Naive thymus-derived CD8-positive, alpha-beta T cell (primary cell): ENCODE measurements at places on chromosomes 2 and 18. TPM values are rescaled to one million over a fixed set of nuclear protein-coding genes. Genes with fewer than 3 reads are reported as not detected.

DNA sequence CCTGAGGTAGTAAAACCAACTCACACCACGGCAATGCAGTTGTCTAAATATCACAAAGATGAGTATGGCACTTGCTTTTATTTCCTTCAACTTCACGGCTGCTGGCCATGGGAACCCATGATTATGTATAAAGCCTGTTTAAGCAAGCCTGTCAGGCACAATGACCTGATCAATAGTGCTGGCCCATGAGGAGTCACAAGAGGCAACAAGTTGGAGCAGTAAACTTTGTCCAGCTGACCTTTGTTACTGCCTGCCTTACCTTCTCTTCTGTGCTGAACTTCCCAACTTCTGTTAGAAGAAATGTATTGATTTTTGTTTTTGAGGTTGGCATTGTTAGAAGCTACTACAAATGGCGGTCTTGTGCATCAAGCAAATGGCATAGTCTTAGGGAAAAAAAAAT lies 151.9 kb downstream of the RAB3GAP1 start:
- no peaks in the 10 kb centered on the region for H3K27me3 ChIP-seq
- DNase-seq, result no peak
- peaks cover 24% of the 10 kb centered on the region for H3K36me3 ChIP-seq
- H3K4me3 ChIP-seq, result no peak overlapping the region

- H3K4me3 ChIP-seq, result no peak overlapping the region
- H3K27ac ChIP-seq, result no peak overlapping the region
- peaks cover 17% of the 10 kb centered on the region for H3K27me3 ChIP-seq
- peaks cover 6% of the 10 kb centered on the region for H3K4me1 ChIP-seq
- DNase-seq, result peak; percentile 38
- H3K36me3 ChIP-seq, result no peaks in the 10 kb centered on the region
Measured at GRCh38 chr2:196453613-196454047, 185.9 kb upstream of the CCDC150 start.

- H3K4me3 ChIP-seq, result no peak overlapping the region
- H3K4me1 ChIP-seq, result no peaks in the 10 kb centered on the region
- peaks cover 10% of the 10 kb centered on the region for H3K27me3 ChIP-seq
- no peak for DNase-seq
- H3K36me3 ChIP-seq, result no peaks in the 10 kb centered on the region
- no peak overlapping the region for H3K27ac ChIP-seq
Measured at GRCh38 chr2:204197336-204198005, 260.9 kb downstream of the ICOS start.

GRCh38 chr2:231284296-231284695 lies 85.9 kb downstream of the ARMC9 start:
- H3K36me3 ChIP-seq, result no peaks in the 10 kb centered on the region
- no peak overlapping the region for H3K27ac ChIP-seq
- no peak overlapping the region for H3K4me3 ChIP-seq
- H3K27me3 ChIP-seq, result peaks cover 2% of the 10 kb centered on the region
- H3K4me1 ChIP-seq, result no peaks in the 10 kb centered on the region

- H3K36me3 ChIP-seq, result no peaks in the 10 kb centered on the region
- no peak overlapping the region for H3K4me3 ChIP-seq
- no peaks in the 10 kb centered on the region for H3K4me1 ChIP-seq
- DNase-seq, result no peak
Measured at GRCh38 chr18:54734059-54734458, 94.2 kb upstream of the RAB27B start.

DNA sequence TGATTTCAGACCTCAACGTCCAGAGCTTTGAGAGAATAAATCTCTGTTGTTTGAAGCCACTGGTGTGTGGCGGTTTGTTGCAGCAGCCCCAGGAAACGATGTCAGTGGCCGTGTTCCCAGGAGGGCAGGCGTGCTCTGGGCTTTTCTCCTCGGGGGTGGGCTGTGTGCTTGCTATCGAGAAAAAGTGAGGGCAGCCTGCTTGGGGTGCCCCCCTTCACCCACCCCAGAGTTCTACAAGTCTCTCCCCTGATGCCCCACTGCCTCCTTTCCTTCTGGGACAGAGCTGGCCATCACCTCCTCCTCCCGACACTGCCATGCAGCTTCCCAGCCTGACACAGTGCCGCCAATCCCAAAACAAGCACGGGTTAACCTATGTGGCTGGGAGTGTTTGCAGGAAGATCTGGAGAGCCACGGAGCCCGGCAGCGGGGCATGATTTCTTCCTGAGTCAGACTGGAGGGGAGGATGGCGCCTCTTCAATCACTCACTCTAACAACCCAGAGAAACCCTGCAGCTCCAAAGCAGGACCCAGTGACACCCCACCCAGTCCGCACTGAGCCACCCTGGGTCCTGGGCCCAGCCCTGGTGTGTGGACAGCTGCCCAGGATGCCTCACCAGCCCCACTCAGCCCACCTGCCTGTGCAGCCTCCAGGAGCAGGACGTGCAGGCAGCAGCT lies 213.7 kb upstream of the RAB6C start:
- H3K27ac ChIP-seq, result no peak overlapping the region
- no peaks in the 10 kb centered on the region for H3K36me3 ChIP-seq
- DNase-seq, result no peak
- H3K4me1 ChIP-seq, result no peaks in the 10 kb centered on the region

DNA sequence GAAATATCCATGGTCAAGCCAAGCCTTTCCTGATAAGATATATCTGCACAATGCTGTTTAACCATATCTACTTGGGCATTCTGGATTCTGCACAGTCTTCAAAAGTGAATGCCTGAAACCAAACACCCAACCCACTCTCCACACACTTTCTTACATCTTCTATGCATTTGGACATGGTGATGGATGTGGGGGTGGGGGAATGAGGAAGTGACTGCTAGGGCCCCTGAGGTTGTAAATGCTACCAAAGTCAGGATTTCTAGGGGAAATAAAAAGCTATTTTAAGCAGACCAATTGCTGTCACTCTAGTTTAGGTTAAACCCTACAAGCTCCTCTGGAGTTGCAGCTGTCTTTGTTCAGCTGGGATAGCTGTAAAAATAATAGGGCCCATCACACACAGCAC lies 26.7 kb upstream of the TGFA start:
- no peaks in the 10 kb centered on the region for H3K4me1 ChIP-seq
- no peak for DNase-seq
- H3K27ac ChIP-seq, result no peak overlapping the region

GRCh38 chr2:201833781-201834180 lies 27.4 kb downstream of the CDK15 start:
- no peaks in the 10 kb centered on the region for H3K36me3 ChIP-seq
- H3K4me1 ChIP-seq, result no peaks in the 10 kb centered on the region
- no peak overlapping the region for H3K27ac ChIP-seq

DNA sequence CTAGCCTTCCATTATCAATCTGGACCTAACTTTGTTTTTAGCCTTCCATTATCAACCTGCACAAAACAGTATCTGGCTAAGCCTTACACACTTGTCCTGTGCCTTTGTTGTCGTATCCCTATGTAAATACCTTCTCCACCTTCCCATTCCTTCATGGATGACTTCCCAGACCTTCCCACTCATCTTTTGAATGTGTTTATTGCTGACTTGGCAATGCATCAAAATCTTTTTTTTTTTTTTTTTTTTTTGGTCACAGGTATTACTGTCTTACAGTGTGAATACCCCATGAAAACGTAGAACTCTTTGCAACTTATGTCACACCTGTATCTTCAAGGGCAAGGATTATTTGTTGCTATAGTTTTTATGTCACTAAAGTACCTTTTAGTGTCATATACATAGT lies 25.7 kb downstream of the RPE start:
- no peak for DNase-seq
- no peak overlapping the region for H3K4me3 ChIP-seq
- peaks cover 28% of the 10 kb centered on the region for H3K36me3 ChIP-seq
- no peaks in the 10 kb centered on the region for H3K4me1 ChIP-seq

DNA sequence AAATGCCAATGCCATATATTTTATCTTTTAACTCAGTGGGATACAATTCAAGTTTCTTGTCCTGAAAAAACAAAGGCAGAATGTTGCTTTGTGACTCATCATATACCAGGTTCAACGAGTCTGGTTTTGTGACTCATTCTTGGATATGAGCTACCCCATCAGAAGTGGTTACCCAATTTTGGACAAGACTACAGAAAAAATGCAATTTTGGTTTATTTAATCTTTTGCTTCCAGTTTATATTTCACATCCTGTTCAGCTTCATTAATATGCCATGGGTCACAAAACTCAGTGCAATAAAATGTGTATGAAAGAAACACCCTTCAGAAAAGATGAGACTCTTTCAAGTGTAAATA lies 25.0 kb downstream of the FN1 start:
- H3K4me1 ChIP-seq, result no peaks in the 10 kb centered on the region

- H3K27ac ChIP-seq, result no peak overlapping the region
- no peak overlapping the region for H3K4me3 ChIP-seq
- DNase-seq, result no peak
- H3K27me3 ChIP-seq, result peaks cover 18% of the 10 kb centered on the region
- H3K36me3 ChIP-seq, result no peaks in the 10 kb centered on the region
Measured at GRCh38 chr2:38438883-38439612, 62.0 kb upstream of the ATL2 start.

- H3K27ac ChIP-seq, result peak overlapping the region; percentile 85
- peaks cover 45% of the 10 kb centered on the region for H3K4me1 ChIP-seq
- DNase-seq, result no peak
Measured at GRCh38 chr2:28413152-28413898, 20.7 kb downstream of the FOSL2 start.

GRCh38 chr18:49856496-49856895 lies 43.2 kb upstream of the ACAA2 start:
- no peaks in the 10 kb centered on the region for H3K4me1 ChIP-seq
- H3K27ac ChIP-seq, result no peak overlapping the region
- no peaks in the 10 kb centered on the region for H3K36me3 ChIP-seq
- H3K27me3 ChIP-seq, result peaks cover 3% of the 10 kb centered on the region

- peak overlapping the region; percentile 78 for H3K4me3 ChIP-seq
- peaks cover 36% of the 10 kb centered on the region for H3K4me1 ChIP-seq
- H3K36me3 ChIP-seq, result no peaks in the 10 kb centered on the region
- H3K27ac ChIP-seq, result no peak overlapping the region
Measured at GRCh38 chr2:15941481-15941850, 1.1 kb downstream of the MYCN start.

GRCh38 chr2:220044383-220044782 lies 417.0 kb downstream of the SLC4A3 start:
- H3K4me3 ChIP-seq, result no peak overlapping the region
- no peaks in the 10 kb centered on the region for H3K36me3 ChIP-seq
- peaks cover 3% of the 10 kb centered on the region for H3K27me3 ChIP-seq

The HAAO gene
- 0.80 TPM for total RNA-seq

The FBXO41 gene
- total RNA-seq, result 26.5 TPM

The FOXD4L1 gene
- total RNA-seq, result 0.21 TPM

The IL1F10 gene
- total RNA-seq, result not detected
